RCC 7860 (cell line): ENCODE measurements at places on chromosomes 16 and 17.
A peak's percentile ranks its signal among the peaks of the same experiment; 100 is the strongest.

DNA sequence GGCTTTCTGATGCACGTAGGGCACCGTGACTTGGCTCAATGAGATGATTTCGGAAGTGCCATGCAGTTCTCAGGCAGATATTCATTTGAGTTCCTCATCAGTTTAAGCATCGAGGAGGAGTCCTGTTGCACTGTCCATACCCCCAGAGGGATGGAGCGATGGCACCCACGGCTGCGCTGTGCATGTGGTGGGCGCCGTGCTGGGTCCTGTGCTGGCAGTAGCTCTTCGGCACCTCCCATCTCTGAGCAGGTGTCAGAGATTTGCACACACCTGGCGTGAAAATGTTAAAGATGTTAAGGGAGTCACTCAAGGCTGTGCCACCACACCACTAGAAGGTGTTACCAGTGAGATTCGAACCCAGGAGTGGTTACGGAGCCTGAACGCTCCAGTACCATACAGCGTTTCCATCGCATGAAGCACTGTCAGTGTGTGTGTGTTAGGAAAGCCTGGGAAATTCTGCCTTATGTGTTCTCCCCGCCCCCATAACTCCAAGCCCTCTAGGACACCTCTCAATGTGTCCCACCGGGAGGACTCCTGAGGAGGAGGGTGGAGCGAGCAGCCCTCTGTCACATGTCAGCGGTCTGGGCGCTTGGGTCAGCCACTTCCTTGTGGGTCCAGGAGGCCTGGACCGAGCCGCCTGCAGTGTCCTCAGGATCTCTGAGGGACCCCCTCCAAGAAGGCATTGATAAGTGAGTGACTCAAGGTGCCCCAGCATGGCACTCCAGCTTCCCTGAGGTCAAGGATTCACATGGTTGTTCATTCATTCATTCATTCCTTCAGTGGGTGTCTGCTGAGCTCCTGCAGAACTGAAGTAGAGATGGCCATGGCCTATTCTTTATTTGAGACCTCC is 3.8 kb downstream of the MRC2 start:
- no peak for DNase-seq

GRCh38 chr16:65032387-65032786 is 89.5 kb downstream of the CDH11 start:
- DNase-seq: no peak

GRCh38 chr17:35175638-35176415 is 18.4 kb downstream of the SLC35G3 start:
- no peak for DNase-seq

DNA sequence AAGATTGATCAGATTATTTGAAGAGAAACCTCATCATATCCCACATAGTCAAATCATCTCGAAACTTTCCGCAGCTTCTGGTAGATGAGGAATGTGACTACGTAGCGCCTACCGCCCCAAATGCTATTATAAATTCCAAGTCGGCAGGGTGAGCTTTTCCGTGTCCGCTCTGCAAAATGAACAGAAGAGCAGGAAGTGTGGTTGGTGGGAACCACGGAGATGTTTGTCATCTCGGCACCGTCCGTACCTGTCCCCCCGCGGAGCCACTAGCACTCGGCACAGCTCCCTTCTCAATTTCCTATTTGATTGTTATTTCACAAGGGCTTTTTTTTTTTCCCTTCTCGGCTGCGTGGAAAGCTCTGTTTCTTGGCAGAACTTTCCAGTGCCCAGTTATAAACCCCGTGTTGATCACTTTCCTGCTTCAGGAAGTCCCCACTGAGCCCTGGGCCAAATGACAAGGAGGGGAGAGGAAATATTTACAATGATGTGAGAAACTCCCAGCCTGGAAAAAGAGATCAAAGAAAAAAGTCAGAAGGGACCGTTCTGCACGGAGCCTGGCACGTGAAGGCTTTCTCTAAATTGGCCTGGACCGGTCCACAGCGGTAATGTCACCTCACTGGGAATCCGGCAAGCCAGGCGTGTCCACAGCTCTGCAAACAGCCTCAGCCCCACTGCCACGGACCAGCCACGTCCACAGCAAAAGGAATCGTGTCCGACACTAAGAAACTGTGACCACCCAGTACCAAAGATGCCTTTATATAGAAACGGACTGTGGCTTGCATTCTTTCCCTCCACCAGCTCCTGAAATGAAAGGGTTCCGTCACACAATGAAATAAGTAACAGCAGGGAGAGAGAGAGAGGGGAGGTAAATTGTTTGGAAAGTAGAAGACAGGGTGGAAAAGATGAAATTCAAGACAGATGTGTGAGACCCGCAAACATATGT is 65.0 kb downstream of the MRM3 start:
- no peak for DNase-seq

- no peak for DNase-seq
Measured at GRCh38 chr17:63995626-63996025, 2.5 kb upstream of the PRR29 start.

DNA sequence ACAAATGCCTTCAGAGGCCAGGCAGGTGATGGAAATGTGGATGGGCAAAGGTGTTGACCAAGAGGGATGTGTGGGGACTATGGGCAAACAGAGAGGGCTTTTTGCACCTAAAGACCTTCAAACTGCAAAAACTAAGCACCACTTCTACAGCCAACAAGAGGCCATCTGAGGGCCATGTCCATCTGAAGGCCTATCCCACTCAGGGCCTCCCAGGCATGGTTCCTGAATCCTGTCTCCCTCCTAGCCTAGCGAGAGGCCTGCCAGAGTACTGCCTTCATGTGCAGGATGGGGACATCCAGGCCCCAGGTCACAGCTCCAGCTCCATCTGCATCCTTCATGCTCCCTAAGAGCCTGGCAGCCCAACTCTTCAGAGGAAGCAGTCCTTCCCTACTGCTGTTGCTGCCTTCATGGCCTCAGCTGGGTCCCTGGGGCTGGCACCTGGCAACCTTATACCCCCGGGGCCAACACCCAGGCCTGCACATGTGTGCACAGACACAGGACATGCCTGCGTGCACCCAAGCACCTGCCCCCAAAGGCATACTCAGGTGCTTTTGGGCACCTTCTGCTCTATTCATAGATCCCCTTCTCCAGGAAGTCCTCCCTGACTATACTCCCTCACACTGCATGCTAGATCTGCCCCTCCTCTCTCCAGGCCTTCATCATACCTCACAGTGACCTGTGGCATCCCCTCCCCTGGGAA is 95.2 kb downstream of the C16orf78 start:
- DNase-seq: no peak

GRCh38 chr16:2370721-2371120 is 30.2 kb upstream of the ABCA3 start:
- peak; percentile 22 for DNase-seq

DNA sequence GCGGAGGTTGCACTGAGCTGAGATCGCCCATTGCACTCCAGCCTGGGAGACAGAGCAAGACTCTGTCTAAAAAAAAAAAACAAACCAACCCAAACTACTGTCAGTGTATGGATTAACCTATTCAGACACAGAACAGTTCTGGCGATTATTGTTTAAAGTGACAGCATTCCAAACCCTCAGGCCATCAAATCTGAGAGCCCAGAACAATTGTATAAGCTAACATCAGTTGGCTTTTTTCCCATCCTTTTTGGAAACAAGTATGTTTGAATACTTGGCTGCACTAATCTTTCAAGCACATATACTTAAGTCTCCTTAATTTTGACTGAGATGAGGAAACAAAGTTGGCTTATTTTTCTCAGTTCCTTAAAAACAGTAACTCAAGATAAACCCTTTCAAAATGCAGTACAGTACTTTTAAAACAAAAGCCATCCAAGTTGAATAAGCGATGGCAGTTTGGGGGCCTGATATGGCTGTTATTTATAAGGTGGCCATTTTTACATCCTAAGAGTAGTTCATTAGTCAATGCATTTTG is 1.4 kb downstream of the ZSWIM7 start:
- DNase-seq: no peak

- DNase-seq: no peak
Measured at GRCh38 chr16:81830845-81831540, 51.9 kb downstream of the PLCG2 start.

- peak; percentile 55 for DNase-seq
Measured at GRCh38 chr17:78343543-78344201, 16.2 kb downstream of the SOCS3 start.

DNA sequence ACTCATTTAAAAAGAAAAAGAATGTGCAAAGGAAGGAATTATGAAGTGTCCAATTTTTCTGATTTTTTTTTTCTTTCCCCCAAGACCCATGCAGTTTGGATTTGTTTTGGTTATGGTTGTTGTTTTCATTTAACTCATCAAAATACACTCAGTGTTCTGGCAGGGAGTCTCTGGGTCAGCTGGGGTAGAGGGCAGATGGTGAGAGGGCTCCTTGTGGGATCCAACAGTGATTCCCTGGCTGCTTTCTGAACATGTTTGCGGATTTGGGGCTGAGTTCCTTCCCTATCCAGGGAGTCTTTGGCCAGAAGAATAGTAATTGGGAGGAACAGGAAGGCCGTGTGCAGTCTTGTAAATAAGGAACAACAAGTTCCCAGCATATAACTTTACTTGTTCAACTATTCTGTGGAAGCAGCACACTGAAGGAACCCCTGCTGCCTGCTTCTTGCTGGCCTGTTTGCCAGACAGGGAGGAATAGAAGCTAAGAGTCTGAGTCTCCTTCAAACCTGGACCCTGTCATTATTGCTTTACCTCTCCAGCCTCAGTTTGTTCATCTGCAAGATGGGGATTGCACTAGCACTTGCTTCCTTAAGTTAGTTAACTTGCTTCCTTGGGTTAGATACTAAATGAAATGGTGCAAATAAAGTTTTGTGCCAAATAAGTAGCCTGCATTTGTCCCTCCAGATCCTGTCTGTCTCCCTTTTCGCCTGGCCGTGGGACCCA is 32.1 kb downstream of the C17orf67 start:
- no peak for DNase-seq

- no peak for DNase-seq
Measured at GRCh38 chr17:56113486-56113885, 39.8 kb upstream of the ANKFN1 start.

DNA sequence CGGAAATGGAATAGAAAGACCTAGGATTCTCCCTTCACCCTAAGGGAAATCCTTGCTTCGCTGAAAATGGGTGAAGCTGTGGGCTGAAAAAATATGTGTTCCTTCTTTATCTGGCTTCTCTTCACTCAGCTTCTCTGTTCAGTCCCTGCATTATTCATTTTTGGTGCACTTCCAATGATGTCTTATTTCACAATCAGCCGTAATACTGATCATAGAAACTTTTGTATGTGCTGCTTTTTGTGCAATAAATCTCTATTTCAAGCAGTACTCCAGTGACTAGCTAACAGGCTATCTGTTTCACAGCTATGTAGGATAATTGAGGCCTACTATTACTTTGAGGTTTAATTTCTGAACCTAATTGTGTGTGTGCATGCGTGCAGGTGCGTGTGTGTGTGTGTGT is 144.6 kb downstream of the FOXL1 start:
- no peak for DNase-seq

DNA sequence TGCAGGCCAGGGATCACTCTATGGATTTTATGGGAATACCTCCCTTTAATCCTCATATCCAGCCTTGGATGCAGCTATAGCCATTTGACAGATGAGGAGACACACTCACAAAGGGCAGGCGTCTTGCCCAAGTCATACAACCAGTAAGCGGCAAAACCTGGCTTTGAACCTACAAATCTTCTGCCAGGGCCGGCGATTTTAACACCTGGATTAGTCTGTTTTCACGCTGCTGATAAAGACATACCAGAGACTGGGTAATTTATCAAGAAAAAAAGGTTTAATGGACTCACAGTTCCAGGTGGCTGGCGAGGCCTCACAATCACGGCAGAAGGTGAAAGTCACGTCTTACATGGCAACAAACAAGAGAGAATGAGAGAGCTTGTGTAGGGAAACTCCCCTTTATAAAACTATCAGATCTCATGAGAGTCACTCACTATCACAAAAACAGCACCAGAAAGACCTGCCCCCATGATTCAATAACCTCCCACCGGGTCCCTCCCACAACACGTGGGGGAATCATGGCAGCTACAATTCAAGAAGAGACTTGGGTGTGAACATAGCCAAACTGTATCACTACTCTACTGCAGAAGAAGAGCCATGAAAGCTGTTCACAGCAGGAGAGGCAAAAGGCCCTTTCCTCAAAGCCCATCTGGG is 67.5 kb downstream of the XYLT1 start:
- no peak for DNase-seq

GRCh38 chr17:48122665-48123045 is 15.1 kb downstream of the SNX11 start:
- no peak for DNase-seq

DNA sequence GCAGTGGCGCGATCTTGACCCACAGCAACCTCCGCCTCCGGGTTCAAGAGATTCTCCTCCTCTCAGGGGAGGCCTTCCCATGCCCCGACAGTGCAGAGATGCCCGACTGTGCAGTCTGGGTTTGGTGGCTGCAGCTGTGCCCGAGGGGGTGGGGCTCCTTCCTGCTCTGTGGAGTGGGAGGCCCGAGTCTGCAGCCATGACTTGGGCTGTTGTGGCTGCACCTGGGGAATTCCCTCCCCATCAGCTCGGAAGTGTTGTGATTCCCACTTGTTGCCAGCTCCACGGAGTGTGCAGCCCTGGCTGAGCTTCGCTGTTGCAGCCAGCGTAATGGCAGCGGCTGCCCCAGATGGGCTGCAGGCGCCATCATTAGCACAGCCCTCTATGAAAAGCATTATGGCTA is 66.4 kb upstream of the SMIM36 start:
- no peak for DNase-seq

- no peak for DNase-seq
Measured at GRCh38 chr17:50972577-50972976, 106.4 kb upstream of the TOB1 start.

- peak; percentile 7 for DNase-seq
Measured at GRCh38 chr17:1629504-1630310, 1.1 kb upstream of the SLC43A2 start.

DNA sequence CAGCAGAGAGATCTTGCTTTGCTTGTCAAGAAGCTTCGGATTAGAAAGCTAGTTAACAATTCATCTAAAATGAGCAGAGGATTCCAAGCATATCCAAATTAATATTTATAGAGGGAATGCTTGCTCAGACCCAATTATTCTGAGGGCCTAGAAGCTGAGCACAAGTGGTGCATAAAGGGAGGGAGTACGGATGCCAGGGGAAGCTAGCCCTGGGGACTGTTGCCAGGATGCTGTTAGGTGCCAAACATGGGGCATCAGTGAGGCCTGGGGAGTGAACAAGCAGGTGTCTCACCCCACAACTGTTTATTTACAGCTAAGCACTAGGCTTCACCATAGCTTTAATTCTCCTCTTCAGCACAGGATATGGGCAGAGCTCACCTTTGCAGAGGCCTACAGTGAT is 684.1 kb upstream of the C16orf82 start:
- no peak for DNase-seq

DNA sequence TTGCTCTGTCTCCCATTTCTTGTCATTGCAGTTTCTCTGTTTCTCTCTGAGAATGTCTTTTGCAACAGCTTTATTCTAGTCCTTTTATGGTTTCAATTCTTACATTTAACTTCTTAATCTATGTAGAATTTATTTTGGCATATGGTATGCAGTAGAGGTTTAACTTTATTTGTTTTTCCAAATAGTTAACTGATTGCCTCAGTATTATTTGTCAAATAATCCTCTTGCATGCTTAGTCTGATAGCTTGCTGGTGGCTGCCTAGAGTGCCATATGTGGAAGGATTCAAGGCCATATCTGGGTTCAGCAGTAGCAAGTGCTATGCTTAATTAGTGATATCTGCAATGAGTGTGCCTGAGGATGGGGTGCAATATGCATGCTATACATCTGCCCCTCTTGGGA is 6.9 kb downstream of the SNTB2 start:
- DNase-seq: no peak

GRCh38 chr16:85384833-85385462 is 228.2 kb upstream of the GSE1 start:
- no peak for DNase-seq

GRCh38 chr17:1058423-1059130 is 61.6 kb downstream of the TIMM22 start:
- DNase-seq: peak; percentile 47

GRCh38 chr17:38702916-38703741 is 1.9 kb upstream of the MLLT6 start:
- DNase-seq: no peak
